Fibroblast of the conjunctiva (primary cell): ENCODE measurements at places on chromosomes 11 and 22.

GRCh38 chr11:48110509-48110766 is 106.2 kb upstream of the OR4B1 start:
- DNase-seq, result no peak

DNA sequence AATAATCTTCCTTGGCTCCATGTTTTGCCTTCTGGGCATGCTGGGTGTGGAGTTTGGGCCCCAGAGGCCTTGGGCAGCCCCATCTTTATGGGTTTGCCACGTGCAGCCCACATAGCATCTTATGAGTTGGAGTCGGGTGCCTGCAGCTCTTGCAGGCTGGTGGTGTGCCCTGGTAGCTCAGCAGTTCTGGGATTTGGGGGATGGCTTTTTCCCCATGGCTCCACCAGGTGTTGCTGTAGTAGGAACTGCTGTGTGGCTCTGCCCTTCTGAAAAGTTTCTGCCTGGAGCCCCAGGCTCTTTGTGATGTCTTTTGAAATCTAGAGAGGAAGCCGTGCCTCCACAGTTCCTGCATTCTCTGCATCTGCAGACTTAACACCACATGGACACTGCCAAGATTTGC is 16.8 kb downstream of the EED start:
- no peak for DNase-seq

DNA sequence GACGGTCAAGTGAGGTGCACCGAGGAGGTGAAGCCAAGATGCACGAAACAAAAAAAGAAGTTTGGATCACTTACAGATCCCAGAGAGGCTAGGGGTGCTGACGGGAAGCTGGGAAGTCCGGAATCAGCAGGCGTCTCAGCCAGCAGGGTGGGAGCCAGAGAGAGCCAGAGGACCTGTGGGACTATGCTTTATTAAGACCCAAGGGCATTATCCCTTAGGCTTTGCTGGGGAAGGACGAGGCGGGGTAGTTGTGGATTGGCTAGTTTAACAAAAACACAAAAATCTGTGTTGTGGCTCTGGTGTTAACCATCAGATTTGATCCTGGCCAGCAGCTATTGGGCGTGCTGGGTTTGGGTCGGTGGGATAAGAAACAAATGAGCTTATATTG is 427.1 kb downstream of the DYNC2H1 start:
- no peak for DNase-seq

DNA sequence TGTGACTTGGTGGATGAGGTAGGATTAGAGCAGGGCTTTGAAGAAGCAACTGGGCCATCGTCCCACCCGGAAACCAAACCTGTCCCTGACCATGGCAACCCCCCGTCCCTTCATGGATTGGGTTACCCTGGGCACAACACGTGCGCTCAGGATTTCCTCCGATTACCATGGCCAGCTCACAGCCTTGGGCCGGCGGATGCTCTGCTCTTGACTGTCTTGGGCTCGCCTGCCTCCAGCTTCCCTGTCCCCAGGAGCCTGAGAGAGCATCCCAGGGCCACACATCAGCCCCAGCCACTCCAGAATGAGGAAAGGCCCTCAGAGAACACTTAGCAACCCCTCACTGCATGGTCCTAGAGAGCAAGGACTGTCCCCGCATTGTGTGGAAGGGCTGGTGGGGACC is 22.8 kb downstream of the MYO7A start:
- no peak for DNase-seq

GRCh38 chr11:126053415-126054286 is 9.0 kb downstream of the CDON start:
- DNase-seq, result no peak

- no peak for DNase-seq
Measured at GRCh38 chr11:35335226-35335625, 84.1 kb downstream of the SLC1A2 start.

GRCh38 chr11:130512662-130513061 is 64.2 kb downstream of the ADAMTS15 start:
- no peak for DNase-seq

- DNase-seq, result no peak
Measured at GRCh38 chr11:8258289-8258688, 5.4 kb downstream of the LMO1 start.

DNA sequence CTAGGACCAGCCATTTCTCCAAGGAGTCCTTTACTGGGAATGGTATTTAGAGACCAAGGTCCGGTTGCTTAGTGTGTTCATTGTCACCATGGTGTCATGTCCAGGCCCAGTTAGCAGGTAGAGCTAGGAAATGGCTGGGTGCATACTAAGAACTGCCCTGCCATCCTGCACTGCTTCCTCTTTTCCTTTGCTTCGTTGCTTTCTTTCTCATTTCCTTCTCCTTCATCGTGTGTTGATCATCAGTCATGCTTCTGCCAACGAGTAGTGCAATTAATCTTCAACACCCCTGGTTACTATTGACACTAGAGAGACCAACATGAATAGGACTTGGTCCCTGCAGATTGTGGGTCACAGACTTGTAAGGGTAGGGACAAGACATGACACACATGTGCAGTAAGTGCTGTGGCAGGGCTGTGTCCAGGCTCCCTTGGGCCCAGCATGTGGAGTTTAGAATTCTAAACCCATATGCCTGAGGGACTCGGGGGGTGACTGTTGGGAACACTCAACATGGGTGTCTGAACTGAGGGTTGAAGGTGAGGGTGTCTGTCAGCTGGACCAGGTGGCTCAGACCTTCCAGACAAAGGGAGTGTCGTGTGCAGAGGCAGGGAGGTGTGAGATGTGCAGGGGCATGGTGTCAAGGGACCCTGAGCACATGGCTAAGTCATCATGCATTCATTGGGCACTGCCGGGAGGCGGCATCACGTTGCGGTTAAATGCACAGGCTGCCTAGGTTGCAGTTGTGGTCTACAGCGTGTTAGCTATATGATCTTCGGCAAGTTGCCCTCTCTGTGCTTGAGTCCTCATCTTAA is 42.6 kb downstream of the ST14 start:
- no peak for DNase-seq

DNA sequence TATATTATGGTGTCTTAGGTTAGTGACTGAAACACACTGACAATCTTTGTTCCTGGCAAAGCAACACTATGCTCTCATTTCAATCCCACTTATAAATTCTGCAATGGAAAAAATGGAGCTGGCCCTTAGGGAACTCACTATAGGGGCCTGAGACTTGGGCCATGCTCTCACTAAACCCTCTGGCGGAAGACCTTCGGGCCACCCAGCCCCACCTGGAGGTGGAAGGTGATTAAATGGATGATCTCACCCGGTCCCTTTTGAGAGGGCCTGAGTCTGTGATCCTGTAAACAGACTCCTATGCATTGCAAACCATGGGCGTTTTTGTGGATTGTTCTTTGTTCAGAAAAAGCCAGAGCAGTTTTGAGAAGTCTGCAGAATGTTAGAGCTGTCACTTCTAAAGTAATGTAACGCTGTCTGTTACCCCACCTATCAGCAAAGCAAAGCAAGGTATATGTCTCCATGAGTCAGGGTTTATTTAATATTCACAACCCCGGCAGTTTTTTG is 17.0 kb upstream of the CDON start:
- no peak for DNase-seq

DNA sequence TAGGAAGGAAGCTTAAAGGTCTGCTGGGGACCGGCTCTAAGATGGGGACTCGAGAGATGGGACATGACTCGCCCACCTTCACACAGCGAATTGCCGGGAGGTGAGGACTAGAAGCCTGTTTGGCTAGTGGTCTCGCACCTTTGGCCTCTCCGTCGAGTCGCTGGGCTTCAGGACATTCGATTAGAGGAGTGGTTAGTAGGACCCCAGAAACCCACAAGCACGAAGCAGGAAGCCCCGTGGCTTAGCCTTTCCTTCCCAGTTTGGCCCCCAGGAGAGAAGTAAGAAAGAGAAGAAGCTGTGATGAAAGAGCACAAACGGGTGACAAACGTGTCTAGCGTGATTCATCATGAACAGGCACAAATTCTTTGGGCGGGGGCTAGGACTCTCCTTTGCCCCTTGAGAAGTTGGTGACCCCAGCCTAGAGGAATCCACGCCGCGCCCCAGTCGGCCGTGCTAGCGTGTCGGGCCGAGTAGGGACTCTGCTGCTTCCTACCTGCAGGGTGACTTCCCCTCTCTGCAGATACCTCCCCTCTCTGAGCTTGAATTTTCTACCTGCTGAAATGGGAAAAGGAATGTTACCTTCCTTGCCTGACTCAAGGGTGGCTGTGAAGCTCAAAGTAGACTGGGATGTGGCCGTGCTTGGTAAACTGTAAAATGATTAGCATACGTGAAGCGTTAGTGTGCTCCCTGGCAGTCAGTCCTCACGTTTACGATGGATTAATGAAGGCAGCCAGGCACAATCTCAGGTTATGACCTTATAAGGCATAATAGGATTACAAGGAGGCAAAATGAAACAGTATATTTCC is 1.1 kb upstream of the ADM start:
- no peak for DNase-seq

DNA sequence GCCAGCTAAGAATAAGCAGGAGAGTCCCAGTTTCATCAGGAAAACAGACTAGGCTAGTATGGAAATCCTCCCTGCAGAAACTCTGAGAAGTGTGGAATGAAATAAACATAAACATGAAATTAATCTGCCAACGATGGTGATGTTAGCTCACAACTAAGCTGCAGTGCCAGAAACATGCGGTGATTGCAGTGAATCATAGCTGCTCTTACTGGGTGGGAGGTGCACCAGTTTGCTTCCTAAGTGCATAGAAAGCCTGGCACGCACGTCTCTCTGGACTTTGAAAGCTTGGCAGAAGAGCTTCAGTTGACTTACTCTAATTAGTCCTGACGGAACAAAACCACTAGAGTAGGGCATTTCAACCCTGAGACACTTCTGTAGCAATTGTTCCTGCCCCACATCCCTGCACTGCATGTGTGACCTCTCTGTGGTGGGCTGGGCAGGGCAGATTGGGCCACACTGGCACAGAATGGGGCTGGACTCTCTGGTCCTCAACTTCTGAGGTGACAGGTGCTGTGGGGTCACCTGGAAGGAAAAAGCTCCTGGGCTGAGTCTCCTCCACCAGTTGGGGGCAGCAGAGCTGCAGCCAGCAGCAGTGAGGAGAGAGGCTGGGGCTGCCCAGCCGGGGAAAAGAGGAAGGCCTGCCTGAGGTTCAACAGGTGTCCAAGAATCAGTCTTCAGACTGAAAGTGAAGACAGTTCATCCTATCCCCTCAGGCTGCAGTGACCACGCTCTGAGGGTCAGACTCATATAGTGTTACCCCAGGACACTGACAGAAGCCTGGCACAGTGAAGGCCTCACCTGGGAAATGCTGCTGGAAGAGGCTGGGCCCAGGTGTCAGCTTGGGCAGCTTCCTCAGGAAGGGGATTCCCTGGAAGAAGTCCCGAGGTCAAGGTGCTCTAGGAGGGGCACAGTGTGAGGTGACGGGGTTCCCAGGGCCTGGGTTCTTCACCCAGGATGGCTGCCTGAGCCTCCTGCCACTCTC is 40.5 kb downstream of the GGTLC2 start:
- DNase-seq, result peak; percentile 56

DNA sequence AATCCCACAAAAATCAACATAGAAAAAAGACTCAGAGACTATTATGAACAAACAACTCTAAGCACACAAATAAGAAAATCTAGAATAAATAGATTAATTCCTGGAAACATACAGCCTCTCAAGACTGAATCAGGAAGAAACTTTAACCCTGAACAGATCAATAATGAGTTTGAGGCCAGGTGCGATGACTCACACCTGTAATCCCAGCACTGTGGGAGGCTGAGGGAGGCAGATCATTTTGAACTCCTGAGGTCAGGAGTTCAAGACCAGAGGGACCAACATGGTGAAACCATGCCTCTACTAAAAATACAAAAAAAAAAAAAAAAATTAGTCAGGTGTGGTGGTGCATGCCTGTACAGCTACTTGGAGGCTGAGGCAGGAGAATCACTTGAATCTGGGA is 499.5 kb upstream of the LUZP2 start:
- DNase-seq, result no peak

GRCh38 chr11:93225662-93226061 is 27.9 kb upstream of the SLC36A4 start:
- no peak for DNase-seq

DNA sequence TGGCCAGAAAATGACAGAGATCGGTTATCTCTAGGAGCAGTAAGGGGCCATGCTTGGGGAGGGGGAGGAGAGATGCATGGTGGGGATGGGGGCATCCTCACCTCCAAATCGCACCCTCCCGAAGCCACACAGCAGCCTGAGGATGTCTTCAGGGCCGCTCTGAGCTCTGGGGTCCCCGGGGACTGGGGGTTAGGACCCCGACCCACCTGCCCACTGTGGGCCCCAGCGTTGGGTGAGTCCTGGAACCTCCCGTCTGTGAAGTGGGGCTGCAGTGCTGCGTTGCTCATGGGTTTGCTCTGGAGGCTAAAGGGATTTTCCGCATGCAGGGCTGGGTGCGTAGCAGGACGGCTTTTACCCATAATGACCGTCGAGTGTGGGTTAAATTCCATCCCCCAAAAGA is 1046.3 kb downstream of the BRD1 start:
- no peak for DNase-seq

DNA sequence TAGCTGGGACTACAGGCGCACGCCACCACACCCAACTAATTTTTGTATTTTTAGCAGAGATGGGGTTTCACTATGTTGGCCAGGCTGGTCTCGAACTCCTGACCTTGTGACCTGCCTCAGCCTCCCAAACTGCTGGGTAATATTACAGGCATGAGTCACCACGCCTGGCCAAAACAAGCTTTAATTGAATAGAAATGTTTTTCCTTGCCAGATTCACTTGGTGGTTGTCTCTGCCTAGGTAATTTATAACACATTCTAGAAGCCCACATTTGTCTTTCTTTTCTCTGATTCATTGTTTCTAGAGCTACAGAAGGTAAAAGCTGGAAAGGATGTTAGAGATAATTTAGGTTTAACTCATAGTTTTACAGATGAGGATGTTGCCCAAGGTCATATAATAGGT is 41.3 kb downstream of the CECR2 start:
- no peak for DNase-seq

DNA sequence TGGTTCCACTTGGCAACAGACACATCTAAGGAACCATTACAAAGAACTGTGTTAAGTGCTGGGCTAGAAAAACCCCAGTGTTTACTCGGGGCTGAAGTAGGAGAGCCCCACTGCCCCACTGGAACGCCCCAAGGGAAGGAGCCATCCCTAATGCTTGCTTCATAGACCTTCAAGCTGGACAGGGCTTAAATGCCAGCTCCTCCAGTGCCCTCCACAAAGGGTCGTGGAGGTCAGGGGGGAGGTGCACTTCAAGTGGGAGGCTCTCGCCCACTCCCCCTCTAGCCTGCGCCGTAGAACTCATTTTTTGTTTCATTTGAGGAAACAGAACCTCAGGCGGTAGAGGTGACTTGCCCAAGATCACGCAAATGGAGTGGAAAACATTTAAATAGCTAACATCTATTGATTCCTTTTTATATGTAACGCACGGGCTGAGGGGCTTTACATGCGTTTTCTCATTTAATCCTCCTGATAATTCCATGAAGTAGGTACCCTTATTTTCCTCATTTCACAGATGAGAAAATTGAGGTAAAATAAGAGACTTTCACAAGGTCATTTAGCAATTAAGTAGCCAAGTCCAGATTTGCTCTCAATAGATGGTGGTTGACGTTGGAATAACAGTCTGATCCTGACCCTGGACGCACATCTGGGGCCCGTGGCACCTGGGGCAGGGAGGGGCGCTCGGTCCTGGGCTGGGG is 545 bp upstream of the ZDHHC13 start:
- DNase-seq, result no peak
